Activated T-cell treated with anti-CD3 and anti-CD28 coated beads, Interleukin-2, amount 50 U/mL, for 1 hour (primary cell): ENCODE measurements at places on chromosomes 6 and 20.
A peak's percentile ranks its signal among the peaks of the same experiment; 100 is the strongest.

- no peak for DNase-seq
Observed at GRCh38 chr20:46222521-46223007, 85.7 kb downstream of the CDH22 start.

GRCh38 chr6:69783108-69783507 lies 13.7 kb downstream of the LMBRD1 start:
- DNase-seq: no peak

GRCh38 chr6:123214433-123214832 lies 218.4 kb downstream of the CLVS2 start:
- DNase-seq: no peak

- DNase-seq: no peak
Observed at GRCh38 chr6:12895721-12896120, 179.2 kb downstream of the PHACTR1 start.

- no peak for DNase-seq
Observed at GRCh38 chr20:57097245-57097915, 169.1 kb downstream of the BMP7 start.

GRCh38 chr6:119979862-119980261 lies 630.3 kb upstream of the MAN1A1 start:
- no peak for DNase-seq

- no peak for DNase-seq
Observed at GRCh38 chr6:3403238-3404173, 53.3 kb downstream of the SLC22A23 start.

DNA sequence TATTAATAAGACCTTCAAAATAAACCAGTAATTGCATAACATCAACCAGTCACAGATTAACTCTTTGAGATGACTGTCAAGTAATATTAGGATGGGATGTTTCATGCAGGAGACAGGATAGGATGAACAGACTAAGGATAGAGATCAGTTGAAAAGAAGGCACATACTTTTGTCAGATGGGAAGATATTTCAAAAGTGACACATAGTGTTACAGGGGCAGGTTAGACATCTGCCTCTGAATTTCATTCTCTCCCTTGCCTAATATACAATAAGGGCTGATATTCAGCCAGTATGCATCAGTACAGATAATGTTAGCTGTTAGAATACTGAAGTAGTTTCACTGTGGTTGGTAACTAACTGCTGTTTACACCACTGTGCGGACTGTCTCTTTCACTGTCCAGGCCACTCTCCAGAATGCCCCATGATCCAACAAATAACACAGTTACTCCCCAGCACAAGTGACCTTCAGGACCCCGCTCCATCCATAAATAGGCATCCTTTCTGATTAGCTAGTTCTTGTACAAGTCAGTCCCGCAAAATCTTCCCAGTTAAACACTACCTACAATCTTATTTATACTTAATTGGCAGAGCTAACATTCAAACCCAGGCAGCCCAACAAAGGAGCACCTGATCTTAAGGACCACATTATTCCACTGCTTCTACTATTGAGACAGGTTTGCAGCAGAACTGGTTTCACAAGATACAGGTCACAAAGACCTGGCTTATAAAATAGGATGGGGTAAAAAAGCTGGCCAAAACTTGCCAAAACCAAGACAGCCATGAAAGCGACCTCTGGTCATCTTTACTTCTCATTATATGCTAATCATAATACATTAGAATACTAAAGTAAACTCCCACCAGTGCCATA lies 21.9 kb upstream of the PLN start:
- no peak for DNase-seq

- peak; percentile 76 for DNase-seq
Observed at GRCh38 chr6:35552285-35552917, 39.7 kb upstream of the TULP1 start.

DNA sequence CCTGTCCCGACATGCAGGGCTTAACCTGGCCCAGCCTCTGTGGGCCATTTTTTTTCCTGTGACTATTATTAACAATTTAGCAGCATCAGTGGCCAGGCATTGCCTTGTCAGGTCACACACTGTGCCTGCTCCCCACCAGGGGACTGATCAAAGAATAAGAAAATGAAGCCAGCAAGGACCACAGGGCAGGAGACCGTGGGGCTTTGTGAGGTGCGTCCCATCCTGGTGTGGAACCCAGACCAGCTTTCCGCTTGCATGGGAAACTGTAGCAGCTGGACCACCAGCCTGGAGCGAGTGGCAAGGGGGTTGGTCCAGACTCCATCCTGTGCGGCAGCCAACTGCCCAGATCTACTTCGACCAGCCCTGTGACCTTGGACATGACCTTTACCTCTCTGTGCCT lies 218.3 kb downstream of the ANKRD60 start:
- no peak for DNase-seq

- DNase-seq: no peak
Observed at GRCh38 chr20:59932616-59933295, 681 bp downstream of the SYCP2 start.

GRCh38 chr20:2986466-2986865 lies 57.0 kb upstream of the GNRH2 start:
- no peak for DNase-seq

DNA sequence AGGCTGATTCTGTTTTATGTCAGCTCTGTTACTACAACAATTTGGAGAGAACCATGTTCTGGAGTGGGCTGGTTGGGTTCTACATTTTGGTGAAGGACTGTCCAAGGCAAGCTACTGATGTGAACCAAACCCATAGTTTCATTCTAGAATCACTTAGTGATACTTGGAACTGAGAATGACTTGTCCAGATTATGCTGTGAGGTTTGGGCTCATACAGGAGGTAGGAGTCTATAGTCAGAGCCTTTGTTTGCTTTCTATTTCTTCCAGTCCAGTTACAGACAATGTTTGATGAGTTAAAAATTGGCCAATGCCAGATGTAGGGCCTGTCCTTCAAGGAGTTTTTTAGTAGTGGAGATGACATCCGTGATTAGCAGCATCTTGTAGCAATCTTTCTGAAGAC lies 97.9 kb downstream of the LRRC1 start:
- no peak for DNase-seq

GRCh38 chr6:54288474-54288873 lies 19.8 kb upstream of the TINAG start:
- no peak for DNase-seq

DNA sequence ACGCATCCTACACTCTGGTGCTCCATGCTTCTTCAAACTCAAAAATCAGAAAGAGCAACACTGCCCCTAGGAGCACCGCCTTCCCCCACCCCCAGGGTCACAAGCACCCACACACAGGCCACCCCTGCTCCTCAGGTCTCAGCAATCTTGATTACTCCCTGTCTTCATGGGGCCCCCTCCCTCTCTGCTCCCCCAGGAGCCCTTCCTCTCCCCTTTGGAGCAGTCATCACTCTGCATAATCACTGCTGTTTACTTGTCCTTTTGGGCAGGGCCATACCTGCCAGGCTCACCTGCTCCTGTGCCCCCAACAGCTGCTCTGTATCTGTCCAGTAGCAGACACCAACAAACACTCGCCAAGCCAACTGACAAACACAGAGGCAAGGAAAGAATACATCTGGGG lies 7.6 kb upstream of the SYNDIG1 start:
- DNase-seq: no peak

DNA sequence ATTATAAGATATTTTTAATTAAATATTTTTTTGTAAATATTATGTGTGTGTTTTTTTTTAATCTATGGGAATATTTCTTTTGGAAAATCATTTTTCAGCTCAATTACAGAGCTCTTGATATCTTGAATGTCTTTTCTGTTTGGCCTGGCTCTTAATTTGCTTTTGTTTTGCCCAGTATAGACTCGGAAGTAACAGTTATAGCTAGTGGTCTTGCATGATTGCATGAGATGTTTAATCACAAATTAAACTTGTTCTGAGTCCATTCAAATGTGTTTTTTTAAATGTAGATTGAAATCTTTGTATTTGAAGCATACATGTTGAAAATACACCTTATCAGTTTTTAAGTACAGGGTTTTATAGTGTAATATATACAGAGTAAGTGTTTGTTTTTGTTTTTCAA lies 2.6 kb downstream of the ID4 start:
- DNase-seq: no peak

GRCh38 chr6:165721356-165721755 lies 58.3 kb upstream of the PDE10A start:
- DNase-seq: no peak

DNA sequence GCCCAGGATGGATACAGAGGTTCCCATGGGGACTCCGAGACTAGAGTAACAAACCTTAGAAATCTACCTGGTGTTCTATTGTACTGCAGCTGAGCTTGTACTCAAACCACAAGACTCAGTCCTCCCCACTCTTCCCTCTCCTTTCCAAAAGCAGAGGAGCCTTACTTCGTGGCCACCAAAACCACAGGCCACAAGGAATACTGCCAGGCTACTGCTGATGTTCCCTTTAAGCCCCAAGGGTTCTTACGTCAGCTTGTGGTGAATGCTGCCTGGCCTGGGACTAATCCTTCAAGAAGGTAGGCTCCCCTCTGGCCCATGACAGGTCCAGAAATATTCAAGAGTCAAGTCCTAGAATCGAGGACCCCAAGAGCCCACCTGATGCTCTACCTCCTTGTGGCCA lies 10.5 kb upstream of the DEFB128 start:
- DNase-seq: no peak

DNA sequence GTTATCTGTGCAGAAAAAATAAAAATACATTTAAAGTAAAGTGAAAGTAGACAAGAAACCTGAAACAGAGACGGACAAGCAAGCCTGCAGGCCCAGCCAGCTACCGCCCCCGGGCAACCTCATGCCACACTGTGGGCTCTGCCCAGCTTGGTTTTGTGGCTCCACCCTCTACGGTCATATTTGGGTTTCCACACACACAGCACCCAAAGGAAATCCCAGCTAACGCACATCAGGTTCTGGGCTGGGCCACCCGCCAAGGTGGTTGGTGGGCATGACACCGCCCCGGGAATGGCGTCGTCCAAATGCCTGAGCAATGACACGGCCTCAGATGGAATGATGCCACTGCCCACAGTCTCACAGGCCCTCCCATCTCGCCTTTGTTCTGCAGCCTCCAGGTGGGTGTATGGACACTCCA lies 22.9 kb downstream of the FAM110A start:
- DNase-seq: peak; percentile 40

- DNase-seq: no peak
Observed at GRCh38 chr6:130069485-130069884, 51.1 kb downstream of the L3MBTL3 start.

GRCh38 chr20:2937902-2938301 lies 64.6 kb downstream of the PTPRA start:
- DNase-seq: no peak

- DNase-seq: no peak
Observed at GRCh38 chr20:60863548-60863947, 388.5 kb upstream of the CDH4 start.

GRCh38 chr6:7414811-7415210 lies 25.2 kb downstream of the RIOK1 start:
- no peak for DNase-seq

DNA sequence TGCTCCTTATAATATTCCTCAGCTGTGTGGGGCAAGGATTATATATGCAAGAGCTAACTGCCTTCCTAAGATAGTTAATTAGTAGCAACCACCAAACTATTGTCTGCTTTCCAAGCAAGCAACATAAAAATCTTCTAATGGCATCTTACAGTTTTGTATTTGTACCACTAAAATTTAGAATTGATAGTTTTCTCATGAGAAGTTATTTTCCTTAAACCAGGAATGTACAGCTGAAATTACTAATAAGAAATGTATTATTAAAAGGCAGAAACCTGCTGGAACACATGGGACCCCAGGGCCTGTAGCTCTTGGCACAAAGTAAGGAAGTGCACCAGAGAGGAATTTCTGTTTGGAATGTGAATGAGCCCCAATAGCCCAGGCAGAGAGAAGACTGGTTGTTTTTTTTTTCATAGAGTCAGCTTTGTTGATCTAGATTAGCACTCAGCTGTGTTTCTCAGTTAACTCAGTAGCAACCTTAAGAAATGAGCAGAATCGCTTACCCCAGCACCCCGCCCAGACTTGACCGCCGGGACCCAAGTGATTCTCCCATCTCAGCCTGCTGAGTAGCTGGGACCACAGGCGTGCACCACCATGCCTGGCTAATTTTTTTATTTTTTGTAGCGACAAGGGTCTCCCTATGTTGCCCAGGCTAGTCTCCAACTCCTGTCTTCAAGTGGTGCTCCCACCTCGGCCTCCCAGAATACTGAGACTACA lies 2.6 kb downstream of the MGME1 start:
- no peak for DNase-seq

DNA sequence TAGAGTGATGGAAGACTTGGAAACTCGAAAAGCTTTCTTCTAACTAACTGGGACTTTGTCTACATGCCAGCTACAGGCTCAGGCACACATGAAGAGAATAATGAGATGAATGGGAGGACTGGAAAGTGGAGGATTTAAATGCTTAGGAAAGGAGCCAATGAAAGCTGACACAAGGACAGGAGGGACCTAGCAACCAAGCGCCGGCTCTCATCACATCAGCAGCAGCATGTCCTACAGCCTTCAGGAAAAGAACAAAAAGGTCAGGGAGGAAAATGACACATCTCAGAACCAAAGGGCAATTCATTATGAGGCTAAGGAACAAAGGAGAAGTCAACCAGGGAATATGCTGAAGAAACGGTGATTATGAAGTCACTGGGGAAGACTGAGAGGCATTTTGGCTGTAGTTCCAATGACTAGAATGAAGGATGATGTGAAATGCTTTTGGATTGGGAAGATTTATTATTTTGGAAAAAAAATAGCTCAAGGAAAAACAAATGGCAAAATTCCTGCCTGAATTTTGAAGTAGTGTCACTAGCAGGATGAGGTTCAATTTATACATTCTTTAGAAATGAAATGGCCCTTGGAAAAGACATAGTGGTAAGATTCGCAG lies 5.7 kb downstream of the BACH2 start:
- DNase-seq: no peak

DNA sequence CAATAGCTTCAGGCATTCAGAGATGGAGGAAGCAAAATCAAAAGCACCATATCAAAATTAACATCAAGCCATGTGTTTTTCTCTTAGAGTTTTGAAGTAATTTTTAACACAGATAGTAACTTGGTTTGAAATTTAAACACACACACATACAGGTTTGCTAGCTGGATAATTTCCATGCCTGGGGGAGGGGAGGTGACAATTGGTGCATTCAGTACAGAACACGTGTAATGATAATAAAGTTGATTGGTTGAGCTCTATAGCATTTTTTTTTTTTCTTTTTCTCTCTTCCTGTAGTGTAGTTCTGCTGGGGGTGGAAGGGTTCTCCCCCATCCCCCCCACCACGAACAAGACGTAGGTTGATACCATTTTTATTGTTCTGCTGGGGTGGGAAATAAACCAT lies 564.8 kb downstream of the LMBRD1 start:
- DNase-seq: no peak

DNA sequence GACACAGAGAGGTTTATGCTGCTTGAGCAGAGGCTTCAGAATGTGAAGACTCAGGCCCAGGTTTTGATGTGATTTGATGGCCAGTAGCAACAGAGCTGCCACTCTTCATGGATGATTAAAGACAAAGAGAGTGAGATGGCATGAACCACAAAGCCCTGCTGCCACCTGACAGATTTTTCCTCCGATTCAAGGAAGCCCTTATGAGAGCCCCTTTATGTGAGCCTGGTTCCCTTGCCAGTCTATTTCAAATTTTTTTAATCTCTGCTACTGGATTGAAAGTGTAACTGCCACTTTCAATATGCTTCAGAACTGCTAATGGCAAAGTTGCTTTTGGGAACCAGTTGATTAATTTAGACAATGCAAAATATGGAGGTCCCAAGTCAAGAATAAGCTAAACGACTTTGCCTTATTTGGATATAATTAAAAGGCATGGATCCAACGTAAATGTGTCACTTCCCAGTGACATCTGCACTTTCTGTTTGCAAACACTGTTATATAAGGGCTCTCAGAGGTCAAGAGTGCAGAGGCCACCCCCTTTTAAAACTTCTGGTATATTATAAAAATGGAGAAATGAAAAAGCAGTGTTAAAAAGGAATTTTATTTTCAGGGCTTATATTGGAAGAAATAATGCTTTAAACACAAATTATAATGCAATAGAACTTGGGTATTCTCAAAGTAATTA lies 238.9 kb upstream of the FLRT3 start:
- DNase-seq: no peak
